Cerebellum (tissue), 4 donors: ENCODE measurements at places on chromosomes 1 and 21. TPM values are rescaled to one million over a fixed set of nuclear protein-coding genes. Genes with fewer than 3 reads are reported as not detected.

DNA sequence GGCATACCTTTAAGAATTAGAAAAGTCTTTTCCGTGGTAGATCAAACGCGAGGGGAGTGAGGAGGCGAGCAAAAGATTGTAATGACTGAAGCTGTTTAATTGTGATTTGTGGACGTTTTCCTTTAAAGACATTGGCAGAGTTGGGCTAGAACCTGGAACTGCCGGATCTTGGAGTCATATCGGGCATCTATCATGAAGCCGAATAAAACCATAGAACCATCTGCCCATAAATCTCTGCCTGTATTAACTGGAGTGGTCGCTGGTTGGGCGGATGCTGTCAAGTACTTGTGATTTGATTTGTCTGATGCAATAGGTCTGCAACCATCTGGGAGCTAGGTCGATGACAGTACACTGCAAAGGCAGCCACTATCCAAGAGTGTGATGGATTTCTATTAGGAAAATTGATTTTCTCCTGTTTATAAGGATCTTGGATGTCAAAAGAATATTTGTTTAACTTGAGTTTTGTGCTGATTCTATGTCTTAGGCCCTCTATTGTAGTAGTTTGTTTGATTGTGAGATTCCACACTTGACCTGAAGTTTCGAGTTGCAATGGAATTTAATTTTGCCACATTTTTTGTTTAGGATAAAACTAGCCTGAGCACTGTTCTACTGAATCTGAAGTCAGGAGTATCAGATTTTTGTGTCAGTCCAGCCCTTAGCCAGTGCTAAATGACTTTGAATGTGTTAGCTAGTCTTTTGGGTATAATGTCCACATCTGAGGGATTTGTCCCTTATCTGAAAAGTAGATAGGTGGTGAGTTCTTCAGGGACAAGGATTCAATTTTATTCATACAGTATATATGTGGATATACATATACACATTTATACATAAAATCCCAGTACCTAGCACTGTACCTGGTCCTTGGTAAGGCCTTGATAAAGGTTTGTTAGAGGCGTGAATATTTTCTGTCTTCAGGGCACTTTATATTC is 1.2 kb downstream of the SARS1 start:
- peak; percentile 56 for DNase-seq

- no peak for DNase-seq
Observed at GRCh38 chr1:19894218-19894617, 12.0 kb downstream of the OTUD3 start.

DNA sequence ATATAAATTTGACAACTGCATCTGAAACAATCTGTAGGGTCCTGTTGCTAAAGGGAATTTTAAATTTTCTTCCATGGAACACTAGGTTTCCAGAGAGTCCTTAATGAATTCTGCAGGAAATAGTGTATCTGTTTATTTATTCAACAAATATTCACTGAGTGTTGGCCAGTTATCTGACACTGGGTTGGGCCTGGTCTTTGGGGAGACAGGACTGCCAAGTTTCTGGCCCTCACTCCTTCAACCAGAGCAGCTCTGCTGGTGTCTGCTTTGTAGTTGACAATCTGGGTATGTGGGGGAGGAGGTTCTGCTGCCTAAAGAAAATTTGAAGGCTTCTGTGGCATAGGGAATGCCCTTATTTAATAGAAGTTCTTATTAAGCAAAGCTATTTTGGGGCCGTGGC is 26.1 kb upstream of the HUNK start:
- no peak for DNase-seq

DNA sequence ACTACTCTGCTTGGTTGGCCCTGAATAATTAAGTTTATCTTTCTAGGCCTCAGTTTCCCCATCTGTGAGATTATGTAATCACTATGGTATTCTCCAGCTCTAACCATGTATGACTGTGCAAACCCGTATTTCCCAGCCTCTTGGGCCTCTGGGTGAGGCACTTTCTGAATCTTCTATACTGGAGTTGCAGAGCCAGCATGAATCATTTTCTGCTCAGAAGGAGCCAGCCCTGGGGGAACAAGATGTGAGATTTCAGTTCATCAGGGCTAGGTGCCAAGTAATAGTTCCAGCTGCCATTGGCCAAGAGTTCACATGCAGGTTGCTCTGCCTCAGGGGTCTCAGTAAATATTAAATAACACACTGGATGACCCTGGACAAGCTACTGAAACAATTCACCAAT is 47.7 kb upstream of the USP24 start:
- DNase-seq, result no peak

- no peak for DNase-seq
Observed at GRCh38 chr1:198228925-198229324, 72.1 kb downstream of the NEK7 start.

RBM11 gene
- 9.9 TPM for total RNA-seq

DNA sequence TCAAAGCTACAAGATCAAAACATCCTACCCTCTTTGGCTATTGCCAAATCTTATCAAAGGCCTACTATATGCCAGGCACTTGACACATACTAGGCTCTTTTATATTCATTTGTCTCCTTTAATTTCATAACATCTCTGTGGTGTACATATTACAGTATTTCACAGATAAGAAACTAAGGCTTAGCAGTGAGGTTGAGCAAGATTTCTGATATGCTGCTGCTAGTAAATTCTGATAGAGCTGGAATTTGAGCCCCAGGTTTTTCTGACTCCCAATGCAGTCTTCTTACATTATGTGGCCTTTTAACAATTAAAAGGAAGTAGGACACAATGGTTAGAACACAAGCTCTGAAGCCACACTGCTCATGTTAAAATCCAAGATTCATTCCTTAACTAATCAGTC is 16.8 kb downstream of the CCDC185 start:
- DNase-seq, result no peak

DNA sequence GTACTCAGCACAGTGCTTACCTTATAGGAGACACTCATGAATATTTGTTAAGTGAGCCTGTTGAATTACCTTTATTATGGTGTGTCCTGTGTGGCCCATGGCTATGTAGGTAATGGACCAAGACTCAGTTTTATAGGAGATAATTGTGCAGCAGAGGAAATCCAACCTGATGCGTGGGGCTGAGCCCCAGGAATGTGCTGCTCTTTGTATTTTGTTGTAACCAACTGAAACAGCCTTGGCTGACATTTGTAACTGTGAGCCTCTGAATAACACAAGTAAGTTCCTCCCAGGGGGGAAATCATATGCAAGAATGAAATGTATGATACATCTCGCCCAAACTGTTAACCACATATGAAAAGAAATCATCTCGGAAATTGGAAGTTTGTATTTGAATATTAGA is 364.2 kb upstream of the ZP4 start:
- no peak for DNase-seq

KRTAP27-1 gene
- total RNA-seq, result not detected

ITLN1 gene
- 0.45 TPM for total RNA-seq

SGIP1 gene
- total RNA-seq, result 100 TPM

CDA gene
- total RNA-seq, result not detected

GUCA2A gene
- total RNA-seq, result not detected

CFAP126 gene
- 1.4 TPM for total RNA-seq

DNA sequence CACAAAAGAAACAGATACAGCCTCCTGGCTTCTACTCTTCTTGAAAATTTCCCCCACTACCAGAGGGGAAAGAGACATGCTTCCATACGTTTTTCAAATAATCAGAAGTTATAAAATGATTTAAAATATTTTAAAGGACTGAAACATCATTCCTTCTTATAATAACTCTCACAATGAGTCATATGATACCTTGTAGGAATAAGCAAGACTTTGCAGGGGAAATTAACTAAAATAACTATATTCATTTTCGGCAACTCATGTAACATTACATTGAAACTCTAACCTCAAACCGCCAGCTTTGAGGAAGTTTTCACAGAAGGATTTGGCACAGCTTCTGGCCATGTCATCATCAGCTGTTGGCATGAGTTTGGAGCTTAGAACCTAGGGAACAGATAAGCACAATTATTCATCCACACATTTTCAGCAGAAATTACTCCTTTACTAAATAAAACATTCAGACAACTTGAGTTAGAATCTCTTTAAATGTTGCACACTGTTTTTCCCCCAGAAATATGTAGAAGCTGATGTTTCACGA is 85.9 kb downstream of the USP24 start:
- no peak for DNase-seq

DNA sequence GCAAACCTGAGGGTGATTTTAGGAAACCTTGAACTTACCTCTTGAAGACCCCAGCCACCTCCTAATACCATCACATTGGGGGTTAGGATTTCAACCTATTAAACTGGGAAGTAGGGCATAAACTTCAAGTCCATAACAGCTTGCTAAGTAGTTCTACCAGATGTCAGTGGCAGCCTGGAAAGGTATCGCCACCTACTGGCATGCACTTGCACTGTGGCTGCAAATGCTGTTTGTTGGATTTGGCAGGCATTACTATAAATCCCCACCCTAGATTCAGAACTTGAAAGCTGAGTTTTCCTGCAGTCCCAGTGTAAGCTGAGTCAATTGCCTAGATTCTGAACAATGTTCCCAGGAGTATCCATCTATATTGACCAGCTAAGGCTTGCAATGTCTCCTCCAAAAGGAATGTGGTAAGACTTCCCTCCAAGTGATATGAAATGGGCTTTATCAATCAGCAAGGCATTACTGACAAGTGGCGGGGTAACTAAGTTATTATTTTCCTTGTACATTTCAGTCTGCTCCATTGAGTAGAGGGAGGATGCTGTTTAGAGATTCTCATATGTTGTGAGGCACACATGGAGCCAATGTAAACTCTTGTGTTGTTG is 474.5 kb downstream of the PTPRC start:
- DNase-seq, result no peak

DNA sequence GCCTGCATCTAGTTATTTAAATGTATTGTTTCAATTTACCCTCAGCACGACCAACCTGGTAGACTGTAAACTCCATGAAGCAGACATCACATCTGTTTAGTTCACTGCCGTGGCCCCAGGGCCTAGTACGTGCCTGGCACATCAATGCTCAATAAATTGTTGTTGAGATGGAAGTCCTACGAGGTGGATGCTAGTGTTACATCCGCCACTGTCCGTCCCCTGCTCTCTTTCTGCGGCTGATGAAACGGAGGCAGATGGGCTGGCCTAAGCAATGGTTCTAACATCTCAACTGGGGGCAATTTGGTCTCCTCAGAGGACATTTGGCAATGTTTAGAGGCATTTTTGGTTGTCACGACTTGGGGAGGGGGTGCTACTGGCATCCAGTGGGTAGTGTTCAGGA is 121.4 kb upstream of the IGSF21 start:
- no peak for DNase-seq

DNA sequence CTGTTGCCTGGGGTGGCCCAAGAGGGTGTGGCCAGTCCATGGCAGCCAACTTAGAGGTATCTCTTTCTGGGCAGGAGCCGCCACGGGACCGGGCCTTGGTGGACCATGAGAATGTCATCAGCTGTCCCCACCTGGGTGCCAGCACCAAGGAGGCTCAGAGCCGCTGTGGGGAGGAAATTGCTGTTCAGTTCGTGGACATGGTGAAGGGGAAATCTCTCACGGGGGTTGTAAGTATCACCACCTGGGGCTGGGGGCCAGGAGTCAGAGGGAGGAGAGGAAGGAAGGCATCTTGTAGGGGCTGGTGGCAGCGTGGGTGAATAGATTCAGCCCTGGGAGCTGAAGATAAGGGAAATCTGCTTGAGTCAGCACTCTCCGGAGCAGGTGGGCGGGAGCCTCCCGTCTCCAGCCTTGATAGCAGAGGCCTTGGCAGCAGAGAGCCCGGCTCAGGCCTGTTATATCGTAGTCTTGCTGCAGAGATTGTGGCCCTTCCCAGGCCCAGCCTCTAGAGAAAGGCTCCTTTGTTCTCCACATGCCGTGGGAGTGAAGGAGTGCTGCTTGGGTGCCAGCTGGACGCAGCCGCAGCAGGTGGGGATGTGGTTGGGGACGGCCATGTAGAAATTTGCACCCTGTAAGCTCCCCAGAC is 25.4 kb downstream of the PHGDH start:
- no peak for DNase-seq

PLA2G2F gene
- not detected for total RNA-seq

WNT3A gene
- total RNA-seq, result 0.45 TPM

DNA sequence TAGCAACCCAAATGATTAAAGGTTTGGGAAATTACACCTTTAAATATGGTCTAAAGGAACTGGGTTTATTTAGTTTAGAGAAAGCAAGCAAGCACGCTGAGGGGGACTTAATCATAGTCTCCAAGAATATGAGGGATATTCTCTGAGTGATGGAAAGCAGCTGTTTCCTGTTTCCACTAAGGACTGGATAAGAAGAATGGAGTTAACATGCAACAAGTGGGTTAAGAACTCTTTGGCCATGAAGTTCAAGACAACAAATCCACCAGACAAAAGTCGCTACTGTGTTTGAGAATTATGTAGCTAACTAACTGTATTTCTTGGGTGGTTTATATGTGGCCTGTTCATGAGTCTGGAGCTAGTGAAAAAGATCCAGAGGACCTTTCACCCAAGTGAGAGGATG is 85.7 kb downstream of the TGFB2 start:
- no peak for DNase-seq

GRCh38 chr1:190429932-190430331 is 47.7 kb downstream of the BRINP3 start:
- no peak for DNase-seq

DNA sequence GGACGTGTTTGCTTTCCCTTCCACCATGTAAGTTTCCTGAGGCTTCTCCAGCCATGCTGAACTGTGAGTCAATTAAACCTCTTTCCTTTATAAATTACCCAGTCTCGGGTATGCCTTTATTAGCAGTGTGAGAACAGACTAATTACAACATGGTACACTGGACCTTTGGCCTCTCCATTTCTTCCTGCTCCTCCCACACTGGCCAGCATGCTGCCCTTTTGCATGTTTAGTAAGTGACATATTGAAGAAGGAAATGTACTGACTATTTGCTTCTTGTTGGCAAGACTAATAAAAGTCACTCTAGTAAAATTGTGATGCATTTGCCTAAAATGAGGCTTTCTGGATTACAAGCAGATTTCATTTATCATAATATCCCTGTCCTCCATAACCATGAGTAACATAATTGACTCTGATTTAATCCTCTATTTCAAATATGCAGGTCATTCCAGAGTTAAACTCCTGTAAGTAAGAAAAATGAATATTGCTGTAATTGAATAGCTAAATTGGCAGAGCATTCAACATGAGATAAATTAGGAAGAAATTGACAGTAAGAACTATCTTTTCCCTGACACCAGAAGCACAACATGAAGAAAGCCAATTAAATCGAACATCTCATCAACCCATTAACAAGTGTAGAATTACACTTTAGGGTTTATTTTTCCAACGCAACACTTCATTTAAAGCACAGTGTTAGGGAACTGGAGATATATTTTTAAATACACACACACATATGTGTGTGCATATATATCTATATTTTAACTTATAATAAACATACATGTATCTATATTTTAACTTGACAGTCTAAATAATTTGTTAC is 427.8 kb upstream of the ZP4 start:
- DNase-seq, result no peak

GRCh38 chr1:114715952-114716303 is 643 bp downstream of the NRAS start:
- no peak for DNase-seq

NIBAN1 gene
- total RNA-seq, result 3.8 TPM

- DNase-seq, result peak; percentile 73
Observed at GRCh38 chr1:46278807-46279206, 24.6 kb downstream of the LRRC41 start.

LCE3E gene
- not detected for total RNA-seq

OR14K1 gene
- not detected for total RNA-seq

- no peak for DNase-seq
Observed at GRCh38 chr1:25815208-25816111, 4.3 kb upstream of the MTFR1L start.
